ENCODE measurements at places on chromosomes 5 and 9.

GRCh38 chr5:113183694-113184093 is 207.1 kb downstream of the DCP2 start:
- no peak for DNase-seq

- no peak for DNase-seq
Observed at GRCh38 chr5:58453306-58453705, 6.6 kb downstream of the PLK2 start.

DNA sequence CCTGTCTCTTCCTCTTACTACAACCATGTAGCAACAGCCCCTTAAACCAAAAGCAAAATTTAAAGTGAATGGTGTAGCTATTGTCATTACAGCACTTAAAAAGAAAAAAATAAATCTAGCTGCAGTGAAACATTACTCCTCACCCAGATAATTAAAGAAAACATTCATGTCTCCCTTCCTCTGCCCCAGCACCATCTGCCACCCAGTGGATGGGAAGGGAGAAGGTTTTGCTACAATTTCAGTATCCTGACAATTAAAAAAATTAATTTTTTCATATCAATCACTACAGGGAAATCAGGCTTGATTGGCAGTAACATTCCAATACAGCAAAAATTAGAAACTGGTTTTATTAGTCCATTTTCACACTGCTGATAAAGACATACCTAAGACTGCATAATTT is 147.4 kb upstream of the PUM3 start:
- no peak for DNase-seq

DNA sequence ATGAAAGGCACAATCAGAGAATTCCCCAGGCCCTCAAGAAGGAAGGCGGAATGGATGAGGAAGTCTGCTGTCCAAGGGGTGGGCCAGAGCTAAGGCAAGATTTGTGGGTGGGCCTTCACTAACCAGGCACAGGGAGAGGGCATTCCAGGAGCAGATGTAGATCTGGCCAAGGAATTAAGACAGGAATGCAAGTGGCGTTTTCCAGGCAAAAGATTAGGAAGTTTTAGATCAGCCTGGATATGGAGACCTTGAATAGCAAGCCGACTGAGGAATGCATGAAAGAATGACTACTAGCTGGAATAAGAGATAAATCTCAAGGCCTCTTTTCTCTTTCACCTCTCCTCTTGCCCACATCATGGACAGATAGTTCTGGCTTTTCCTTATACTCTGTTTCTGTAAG is 68.5 kb downstream of the GHR start:
- no peak for DNase-seq

DNA sequence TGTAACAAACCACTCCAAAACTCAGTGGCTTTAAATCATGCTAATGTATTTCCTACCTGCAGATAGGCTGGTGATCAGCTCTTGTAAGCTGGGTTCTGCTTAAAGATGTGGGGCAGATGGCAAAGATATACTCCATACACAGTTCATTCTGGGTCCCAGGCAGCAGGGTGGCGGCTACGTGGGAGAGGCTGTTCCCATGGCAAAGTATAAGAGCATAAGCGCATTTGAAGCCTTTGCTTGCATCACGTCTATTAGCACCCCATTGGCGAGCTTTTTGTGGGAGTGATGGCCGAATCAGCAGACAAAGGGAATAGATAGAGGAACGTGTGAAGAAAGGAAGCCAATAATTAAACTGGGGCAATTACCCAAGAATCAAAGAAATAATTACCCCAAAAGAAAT is 523.1 kb downstream of the SPATA31D1 start:
- no peak for DNase-seq

- no peak for DNase-seq
Observed at GRCh38 chr9:130576176-130576575, 3.2 kb upstream of the FUBP3 start.

- DNase-seq, result no peak
Observed at GRCh38 chr5:33372721-33373472, 67.9 kb upstream of the TARS1 start.

DNA sequence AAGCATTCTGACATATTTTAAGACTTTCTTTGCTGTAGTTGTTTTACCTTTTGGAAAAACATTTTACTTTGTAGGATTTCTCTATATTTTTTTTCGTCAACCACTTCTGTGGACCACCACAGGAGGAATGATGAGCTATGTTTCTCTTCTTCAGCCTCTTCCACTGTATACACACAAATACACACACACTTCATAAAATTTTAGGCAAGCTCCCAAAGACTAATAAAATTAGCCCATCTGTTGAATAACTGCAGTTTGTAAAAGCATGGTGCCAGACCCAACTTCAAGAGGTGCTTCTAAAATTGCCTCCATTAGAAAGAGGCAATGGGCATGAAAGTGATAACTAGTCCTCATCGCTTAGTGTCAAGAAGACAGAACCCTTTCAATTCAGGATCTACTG is 4.1 kb upstream of the CEP120 start:
- no peak for DNase-seq

GRCh38 chr5:171201310-171201709 is 107.7 kb upstream of the TLX3 start:
- no peak for DNase-seq

GRCh38 chr5:123874600-123875201 is 362.7 kb downstream of the CSNK1G3 start:
- no peak for DNase-seq

GRCh38 chr9:26296910-26297572 is 595.6 kb downstream of the CAAP1 start:
- DNase-seq, result no peak

GRCh38 chr5:80399526-80400239 is 8.2 kb upstream of the ZFYVE16 start:
- no peak for DNase-seq

DNA sequence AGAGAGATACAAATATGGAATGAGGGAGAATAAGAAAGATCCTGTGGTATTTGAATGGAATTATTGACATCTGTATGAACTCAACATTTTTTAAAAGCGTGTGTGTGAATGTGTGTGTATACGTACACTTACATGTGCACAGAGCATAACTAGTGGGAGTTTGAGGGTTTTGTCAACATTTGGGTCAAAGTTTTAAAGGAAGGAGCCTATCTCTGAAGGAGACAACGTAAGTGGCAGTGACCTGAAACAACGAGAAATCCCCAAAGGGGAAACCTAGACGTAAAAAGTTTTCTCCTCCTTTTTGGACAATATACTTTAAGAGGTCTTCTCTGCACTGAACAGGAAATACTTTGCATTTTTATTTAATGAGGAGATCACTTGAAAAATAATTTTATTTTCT is 40.2 kb upstream of the DTWD2 start:
- DNase-seq, result no peak

DNA sequence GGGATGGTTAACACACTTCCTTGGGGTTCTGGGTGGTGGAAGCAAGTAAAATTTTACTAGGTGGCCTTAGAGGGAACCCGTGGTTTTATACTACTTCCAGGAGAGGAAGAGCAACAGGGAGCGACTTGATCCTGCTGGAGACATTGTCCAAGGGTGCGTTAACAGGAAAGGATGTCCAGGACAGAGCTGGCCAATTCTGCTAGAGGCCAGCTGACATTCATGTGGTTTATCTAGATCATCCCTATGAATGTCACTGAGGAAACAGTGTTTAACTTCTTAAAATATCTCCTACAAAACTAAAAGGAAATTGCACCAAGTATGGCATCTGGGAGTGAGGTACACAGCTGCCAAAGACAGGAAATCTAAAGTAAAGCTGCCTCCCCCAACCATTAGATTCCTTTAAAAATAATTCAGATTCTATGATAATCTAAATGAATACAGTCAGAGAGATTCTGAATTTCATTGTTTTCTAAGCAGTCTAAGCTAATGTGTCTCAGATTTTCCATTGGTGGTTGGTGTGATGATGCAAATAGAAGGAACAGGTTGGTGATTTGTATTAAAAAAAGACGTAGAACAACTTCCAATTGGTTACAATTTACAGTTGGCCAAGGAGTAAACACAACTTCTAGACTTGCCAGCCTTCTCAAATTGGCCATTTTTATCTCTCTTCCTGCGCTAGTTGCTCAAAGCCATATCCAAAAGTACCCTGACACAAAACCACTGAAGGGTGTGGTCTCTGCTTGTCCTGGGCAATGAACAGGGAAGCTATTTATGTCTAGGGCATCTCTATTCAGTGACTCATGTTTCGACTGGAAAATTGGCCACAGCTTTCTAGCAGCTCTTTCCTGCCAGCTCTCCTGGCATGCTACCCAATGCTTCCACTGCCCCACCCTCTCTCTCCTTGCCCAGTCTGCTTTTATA is 574.7 kb upstream of the MEF2C start:
- DNase-seq, result no peak

GRCh38 chr9:105067895-105068580 is 140.1 kb upstream of the ABCA1 start:
- DNase-seq, result no peak

DNA sequence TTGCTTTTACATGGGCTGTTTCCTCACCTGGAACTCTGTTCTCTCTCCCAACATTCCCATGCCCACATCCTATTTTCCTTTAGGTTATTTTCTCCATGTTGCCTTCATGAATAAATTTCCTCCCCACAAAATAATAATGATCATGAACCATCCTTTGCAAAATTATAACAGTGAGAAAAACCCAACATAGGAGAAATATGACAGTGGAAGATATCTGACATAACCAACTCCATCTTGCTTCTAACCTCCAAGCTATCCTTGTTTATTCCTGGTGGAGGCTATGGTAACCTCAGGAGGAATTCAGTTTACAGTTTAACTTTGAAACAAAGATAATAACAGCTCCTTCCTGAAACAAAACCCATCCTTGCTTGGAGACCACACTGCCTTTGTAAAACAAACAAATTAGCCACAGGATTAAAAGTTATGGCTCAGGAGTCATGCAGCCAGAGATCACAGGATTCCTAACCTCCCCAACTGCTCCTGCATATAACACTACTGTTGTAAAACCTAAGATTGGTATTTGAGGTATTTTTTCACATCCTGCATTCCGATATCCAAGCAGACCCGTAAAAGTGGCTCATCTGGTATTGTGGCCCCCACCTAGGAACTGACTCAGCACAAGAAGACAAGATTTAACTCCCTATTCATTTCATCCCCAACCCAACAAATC is 212.4 kb downstream of the TRIM32 start:
- no peak for DNase-seq

DNA sequence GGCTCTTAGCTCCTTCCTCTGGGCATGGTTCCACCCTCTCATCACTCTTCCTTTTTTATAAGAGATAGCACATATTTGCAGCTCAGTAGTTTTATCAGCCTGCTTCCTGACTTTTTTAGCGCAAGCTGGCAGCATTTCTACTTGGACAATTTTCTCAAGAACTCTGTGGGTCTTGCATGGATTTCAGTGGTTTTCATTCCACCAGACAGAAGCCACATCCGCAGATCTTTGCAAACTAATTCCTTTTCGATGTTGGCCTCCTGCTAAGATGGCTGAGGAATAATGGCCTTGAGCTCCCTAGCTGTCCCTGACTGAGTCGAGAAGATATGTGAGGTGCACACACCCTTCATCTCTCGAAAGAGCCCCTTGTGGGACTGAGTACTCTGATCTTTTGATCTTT is 49.5 kb downstream of the GALNT12 start:
- no peak for DNase-seq

- DNase-seq, result no peak
Observed at GRCh38 chr5:71587766-71588532, 809 bp downstream of the MCCC2 start.

DNA sequence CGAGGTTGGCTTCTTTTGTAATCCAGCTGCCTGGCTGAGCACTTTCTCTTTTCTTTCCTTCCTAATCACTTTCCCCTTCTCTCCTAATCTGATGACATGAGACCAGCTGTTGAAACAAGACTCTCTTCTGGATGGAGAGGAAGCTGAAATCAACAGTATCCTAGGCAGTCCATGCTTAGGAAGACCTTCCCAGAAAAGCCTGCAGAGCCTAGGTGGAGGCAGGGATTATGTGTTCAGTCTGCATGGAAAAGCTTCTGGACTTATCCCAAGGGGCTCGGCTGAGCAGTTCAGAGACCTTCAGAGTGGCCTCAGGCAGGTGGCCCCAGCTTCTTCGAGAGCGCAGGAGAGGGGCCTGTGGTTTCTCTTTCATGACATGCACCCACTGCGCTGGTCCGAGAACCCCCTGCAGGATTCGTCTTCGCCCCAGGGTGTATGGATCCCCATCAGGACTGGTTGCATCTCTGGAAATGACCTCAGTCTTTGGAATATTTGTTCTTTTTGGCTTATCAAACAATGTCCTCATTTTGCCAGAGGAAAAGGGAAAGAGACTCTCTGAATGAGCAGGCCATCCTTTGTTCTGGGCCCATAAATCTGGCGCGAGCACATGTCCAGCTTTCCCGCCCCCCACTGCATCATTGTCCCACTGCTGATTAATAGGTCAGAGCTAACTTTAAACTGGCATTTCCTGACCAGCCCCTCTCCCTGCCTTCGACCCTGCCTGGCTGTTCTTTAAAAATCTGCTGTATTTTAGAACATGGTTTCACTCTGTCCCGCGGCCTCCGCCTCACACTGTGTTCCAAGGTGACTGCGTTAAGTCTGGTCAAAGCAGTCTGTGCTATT is 177.9 kb upstream of the KLF4 start:
- no peak for DNase-seq

DNA sequence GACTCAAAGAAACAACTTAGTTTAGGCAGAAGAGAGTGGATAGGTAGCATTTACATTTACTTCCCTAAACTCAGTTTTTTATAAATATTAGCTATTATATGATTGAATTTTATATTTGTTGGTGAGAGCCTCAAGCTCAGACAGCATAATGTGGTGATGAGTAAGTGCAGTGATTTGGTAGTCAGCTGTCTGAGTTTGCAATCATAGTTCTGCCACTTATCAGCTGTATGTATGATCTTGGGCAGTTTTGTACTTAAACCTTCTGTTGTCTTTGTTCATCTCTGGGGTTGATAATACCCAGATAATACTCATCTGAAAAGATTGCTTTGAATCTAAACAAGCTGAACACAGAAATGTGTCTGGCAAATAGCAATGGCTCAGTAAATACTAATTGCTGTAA is 108.8 kb downstream of the ANXA1 start:
- DNase-seq, result no peak

DNA sequence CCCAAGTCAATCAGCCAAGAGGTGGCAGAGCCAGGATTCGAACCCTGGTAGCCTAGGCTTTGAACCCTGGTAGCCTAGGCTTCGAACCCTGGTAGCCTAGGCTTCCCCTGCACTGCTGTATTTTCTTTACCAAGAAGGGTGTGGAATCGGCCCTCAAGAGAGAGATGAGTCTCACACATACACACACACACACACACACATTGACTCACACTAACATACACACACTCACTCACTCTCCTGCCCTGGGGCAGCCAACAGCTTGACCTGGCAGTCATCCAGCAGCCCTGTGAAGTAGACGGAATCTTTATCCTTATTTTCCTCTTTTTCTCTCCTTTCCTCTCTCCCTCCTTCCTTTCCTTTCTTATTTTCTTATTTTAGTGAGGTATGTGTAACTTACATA is 55.4 kb upstream of the RPL26L1 start:
- DNase-seq, result no peak

GRCh38 chr5:151405334-151406160 is 41.9 kb upstream of the SLC36A1 start:
- DNase-seq, result no peak

DNA sequence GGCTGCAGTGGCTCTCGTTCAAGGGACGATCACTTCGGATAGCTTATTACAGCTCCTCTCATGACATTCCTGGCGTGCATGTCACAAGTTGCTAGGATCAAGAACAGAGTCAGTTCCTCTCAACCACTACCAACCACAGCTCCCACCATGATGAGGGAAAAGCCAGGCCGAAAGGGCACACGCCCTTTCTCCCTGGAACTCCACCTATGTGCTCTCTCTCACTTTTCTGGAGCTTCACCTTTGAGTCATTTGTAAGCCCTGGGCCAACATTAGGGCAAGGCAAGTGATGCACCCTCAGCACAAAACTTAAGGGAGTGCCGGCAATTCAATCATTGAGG is 1.6 kb downstream of the SPACA9 start:
- DNase-seq, result no peak
